ENCODE measurements at places on chromosomes 1 and 21.
A peak's percentile ranks its signal among the peaks of the same experiment; 100 is the strongest.

DNA sequence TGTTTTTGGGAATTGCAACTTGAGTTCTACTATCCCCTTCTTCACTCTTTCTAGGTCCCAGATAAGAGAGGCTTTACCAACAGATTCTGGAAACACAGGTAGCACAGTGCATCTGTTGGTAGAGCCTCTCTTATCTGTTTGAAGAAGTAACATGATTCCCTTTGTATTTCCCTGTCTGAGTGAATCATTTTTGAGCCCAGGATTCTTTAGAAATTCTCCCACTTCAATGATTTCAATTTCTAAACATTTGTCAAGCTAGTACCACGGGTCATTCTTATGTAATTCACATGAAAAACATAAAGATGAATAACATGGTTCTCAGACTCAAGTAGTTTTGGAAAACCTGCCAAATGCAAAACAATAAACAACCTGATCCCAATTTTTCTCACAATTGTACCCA lies 72.0 kb upstream of the DUSP10 start:
- DNase-seq: no peak

GRCh38 chr1:80894921-80895320 lies 905.8 kb upstream of the ADGRL2 start:
- no peak for DNase-seq

DNA sequence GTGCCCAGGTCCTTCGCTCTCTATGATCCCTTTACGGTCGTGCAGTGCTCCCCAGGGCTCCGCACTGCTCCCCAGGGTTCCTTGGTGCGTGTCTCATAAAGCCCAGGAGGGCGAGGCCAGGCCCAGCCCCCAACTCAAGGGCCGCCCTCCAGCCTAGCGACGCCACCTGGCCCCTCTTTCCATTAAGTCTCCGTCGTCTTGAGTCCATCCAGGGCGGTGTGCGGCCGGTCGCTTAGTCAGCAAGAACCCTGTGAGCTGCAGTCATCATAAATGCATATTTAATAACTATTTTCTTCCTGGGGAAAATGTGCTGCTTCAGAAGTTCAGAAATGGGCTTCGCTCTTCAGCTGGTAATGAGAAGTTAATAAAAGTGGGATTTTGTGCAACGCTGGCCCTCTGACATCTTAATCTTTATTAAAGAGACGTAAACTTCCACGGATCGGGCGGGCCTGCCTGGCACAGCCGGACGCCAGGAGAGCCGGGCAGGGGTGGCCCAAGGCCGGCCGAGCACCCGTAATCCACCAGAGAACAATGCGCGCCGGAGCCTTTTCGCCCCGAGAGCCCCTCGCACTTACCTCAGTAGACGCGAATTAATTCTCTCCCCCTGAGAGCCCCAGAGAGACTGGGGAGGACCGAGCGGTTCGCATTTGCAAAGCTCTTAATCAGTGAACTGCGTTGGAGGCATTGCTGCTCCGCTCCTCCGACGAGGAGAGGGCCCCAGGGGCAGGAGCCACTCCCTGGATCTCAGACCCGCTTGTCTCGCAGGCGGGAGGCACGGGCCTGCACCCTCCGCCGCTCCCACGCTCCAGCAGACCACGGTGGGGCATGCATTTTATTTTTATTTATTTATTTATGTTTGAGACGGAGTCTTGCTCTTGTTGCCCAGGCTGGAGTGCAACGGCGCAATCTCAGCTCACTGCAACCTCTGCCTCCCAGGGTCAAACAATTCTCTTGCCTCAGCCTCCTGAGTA lies 188.3 kb upstream of the ARHGEF16 start:
- no peak for DNase-seq

DNA sequence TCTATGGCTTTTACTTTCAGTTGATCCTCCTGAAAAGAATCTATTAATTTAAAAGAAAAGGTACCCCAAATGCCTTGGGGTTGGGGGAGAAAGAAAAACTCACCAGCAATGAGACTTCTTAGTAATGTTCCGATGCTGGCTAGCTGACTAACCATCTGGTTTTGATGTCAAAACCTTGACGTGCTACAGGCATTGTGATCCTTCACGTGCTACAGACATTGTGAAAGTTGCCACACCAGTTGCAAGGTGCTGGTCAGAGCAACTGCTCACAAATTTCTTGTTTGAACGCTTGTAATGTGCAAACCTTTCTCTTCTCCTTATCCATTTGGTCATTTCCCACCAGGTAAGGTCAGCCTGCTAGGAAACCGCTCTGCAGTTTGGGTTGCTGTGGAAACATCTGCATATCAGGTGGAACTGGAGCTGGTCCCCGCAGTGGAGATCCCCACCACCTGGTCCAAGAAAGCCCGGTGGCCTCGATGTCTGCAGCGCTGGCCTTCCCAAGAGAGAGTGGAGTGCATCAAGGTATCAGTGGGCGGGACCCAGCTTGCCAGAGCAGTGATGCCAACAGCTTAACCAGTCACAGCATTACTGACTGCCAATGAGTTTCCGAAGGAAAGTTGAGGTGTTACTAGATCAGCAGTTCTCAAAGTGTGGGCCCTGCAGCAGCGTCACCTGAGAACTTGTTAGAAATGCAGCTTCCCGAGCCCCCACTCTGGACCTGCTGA lies 16.1 kb downstream of the MAB21L3 start:
- DNase-seq: no peak

DNA sequence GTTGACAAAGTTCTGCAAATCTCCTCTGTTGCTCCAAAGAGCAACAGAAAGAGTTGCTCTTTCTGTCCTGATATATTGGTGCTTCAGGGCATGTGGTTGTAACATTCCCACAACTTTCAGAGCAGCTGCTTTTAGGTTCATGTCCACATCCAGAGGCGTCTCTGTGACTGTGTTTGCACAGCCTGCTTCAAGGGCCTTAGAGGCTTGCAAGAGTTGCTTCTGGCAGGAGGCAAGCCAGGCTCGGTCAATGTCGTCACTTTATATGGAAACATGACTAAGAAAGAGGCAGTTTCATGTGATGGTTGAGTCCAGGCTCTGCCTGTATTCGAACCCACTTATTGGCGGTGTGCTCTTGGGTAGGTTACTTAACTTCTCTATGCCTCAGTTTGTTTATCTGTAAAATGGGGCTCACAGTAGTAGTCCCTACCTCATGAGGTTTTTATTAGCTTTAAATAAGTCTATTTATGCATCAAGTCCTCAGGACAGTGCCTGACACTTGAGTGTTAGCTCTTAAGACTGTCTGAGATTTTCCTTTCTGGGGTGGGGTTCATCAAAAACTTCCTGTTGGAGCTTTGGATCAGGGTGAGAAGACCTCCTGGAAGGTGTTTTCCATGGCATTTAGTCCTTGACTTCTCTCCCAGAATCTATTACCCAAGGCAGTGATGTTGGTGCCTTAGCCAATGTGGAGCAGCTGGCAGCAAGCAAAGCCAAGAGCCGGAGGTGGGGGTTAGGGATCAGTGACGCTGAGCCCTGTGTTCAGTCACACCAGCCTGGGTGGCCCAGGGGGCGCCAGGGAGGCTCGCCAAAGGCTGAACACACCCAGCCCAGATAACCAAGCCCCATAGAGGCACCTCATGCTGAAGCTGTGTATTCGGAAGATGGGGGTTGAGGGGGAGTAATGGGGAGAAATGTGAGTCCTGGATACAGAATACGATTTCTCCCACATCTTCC lies 18.9 kb downstream of the LHX4 start:
- DNase-seq: no peak

DNA sequence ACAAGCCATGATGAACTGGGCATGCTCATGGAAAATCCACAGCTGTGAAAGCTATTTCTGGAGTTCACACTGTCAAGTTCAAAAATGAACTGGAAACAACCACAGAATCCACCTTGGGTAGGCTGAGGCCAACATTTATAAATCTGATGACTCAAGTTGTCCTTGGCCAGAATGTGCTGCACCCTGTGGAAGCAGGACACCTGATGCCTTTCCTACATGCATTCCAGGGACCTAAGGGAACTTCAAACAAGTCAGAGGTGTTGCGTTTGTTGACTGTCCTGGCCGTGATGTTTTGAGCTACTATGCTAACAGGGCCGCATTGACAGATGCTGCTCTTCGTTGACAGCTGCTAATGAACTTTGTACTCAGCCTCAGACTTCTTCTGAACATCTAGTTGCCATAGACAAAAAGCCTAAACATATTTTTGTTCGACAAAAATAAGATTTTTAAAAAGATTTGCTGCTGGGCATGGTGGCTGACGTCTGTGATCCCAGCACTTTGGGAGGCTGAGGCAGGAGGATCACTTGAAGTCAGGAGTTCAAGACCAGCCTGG lies 127.9 kb upstream of the SLC45A1 start:
- DNase-seq: no peak

GRCh38 chr1:219503604-219504003 lies 109.3 kb downstream of the ZC3H11B start:
- no peak for DNase-seq

DNA sequence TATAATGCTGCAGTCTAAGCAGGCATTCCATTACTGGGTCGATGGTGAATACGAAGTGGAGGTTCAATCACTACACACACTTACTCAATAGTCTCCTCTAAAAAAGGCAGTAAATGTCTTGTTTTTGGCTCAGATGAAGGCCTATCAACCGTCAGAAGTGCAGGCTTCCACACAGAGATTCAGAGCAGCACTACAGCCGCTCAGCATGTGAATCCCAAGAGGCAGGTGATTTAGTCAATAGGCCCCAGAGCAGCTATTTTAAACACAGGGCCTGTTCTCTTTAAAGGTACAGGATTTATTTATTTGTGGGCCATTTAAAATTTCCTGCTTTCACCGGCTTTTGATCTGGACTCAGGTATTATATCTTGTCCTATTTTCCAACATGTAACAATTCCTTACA lies 293.7 kb downstream of the RGS7 start:
- DNase-seq: no peak

- DNase-seq: no peak
Measured at GRCh38 chr21:19489930-19490329, 1086.3 kb upstream of the TMPRSS15 start.

- no peak for DNase-seq
Measured at GRCh38 chr1:186513526-186513925, 52.6 kb upstream of the PDC start.

- DNase-seq: peak; percentile 74
Measured at GRCh38 chr1:155174324-155175280, 953 bp downstream of the TRIM46 start.
